Vagina (tissue), 2 donors: ENCODE measurements at places on chromosomes 4 and X.

GRCh38 chr4:30605616-30606190 is 114.5 kb upstream of the PCDH7 start:
- H3K4me3 ChIP-seq, result no peak overlapping the region
- H3K27me3 ChIP-seq, result no peaks in the 10 kb centered on the region
- H3K36me3 ChIP-seq, result no peaks in the 10 kb centered on the region
- H3K27ac ChIP-seq, result no peak overlapping the region

DNA sequence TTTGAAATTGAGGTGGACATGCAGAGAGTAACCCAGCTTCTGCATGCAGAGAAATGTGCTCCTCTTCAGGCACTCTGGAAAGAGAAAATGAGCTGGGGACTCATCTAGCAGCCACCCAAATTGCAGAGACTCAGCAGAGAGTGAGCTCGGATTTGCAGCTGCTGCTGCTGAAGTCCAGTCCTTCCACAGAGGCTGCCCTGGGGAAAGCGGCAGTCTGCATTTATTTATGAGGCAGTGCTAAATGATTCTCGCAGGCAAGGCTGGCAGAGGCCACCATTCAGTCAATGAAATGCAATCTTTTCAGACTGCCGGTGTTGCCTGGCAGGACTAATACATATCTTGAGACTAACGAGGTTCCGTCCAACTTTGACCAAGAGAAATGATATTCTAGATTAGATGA is 404.8 kb downstream of the NLGN4X start:
- H3K27me3 ChIP-seq, result no peaks in the 10 kb centered on the region
- no peaks in the 10 kb centered on the region for H3K4me1 ChIP-seq
- DNase-seq, result no peak
- no peak overlapping the region for H3K27ac ChIP-seq
- no peaks in the 10 kb centered on the region for H3K36me3 ChIP-seq

- no peaks in the 10 kb centered on the region for H3K4me1 ChIP-seq
- H3K27me3 ChIP-seq, result no peaks in the 10 kb centered on the region
- H3K4me3 ChIP-seq, result no peak overlapping the region
- H3K36me3 ChIP-seq, result no peaks in the 10 kb centered on the region
- DNase-seq, result no peak
These were observed 9.9 kb downstream of the FHIP1A start for GRCh38 chr4:151418856-151419255.

- H3K27me3 ChIP-seq, result no peaks in the 10 kb centered on the region
- no peak overlapping the region for H3K4me3 ChIP-seq
- H3K36me3 ChIP-seq, result no peaks in the 10 kb centered on the region
- H3K4me1 ChIP-seq, result no peaks in the 10 kb centered on the region
These were observed 19.4 kb downstream of the TRMT44 start for GRCh38 chr4:8459867-8460445.

- H3K4me3 ChIP-seq, result peak overlapping the region; percentile 47
- no peaks in the 10 kb centered on the region for H3K27me3 ChIP-seq
- H3K4me1 ChIP-seq, result no peaks in the 10 kb centered on the region
- peak overlapping the region; percentile 50 for H3K27ac ChIP-seq
- no peaks in the 10 kb centered on the region for H3K36me3 ChIP-seq
These were observed 834 bp downstream of the NHS start for GRCh38 chrX:17375637-17376430.

DNA sequence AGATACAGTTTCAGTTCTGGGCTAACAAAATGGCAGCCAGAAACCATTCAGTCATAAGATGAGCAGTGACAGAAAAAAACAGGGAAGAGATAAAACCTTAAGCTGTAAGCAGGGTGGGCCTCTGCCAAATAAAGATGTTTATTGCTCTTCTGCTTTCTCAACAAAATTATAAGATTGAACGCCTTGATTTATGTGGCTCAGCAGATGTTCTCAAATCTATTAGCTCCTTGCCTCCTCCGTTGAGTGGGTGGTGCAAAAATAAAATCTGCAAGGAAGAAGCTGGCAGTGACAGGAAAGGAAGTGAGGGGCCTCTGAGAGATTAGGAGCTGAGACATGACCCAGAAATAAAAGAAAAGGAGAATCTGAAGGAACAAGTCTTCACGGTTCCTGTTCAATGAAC is 206.6 kb downstream of the PTTG2 start:
- peaks cover 22% of the 10 kb centered on the region for H3K4me1 ChIP-seq
- no peaks in the 10 kb centered on the region for H3K27me3 ChIP-seq
- no peaks in the 10 kb centered on the region for H3K36me3 ChIP-seq
- no peak overlapping the region for H3K27ac ChIP-seq

- H3K36me3 ChIP-seq, result no peaks in the 10 kb centered on the region
- H3K27me3 ChIP-seq, result no peaks in the 10 kb centered on the region
- H3K27ac ChIP-seq, result no peak overlapping the region
- no peaks in the 10 kb centered on the region for H3K4me1 ChIP-seq
- no peak for DNase-seq
- H3K4me3 ChIP-seq, result no peak overlapping the region
These were observed 51.7 kb downstream of the SHROOM3 start for GRCh38 chr4:76486588-76487276.
